ENCODE measurements at places on chromosomes 11 and 22.
A peak's percentile ranks its signal among the peaks of the same experiment; 100 is the strongest.

GRCh38 chr11:60858731-60859464 is 3.1 kb upstream of the PTGDR2 start:
- no peak for ATAC-seq

DNA sequence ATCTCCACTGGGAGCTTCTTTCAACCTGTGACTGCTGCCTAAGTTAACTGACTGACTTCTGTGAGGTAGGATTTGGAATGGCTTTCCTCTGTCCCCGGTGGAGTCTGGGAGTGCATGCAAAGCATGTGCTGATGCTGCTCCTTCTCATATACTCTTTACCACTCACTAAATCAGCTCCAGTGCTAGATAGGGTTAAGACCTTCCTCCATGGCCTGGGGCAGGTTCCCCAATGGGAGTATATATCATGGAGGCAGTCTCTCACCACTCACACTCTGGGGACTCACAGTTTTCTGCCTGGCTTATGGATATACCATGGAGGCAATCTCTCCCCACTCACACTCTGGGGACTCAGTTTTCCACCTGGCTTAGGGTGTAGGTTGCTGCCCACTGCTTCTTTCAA is 10.1 kb upstream of the FANCF start:
- ATAC-seq, result peak; percentile 41

- no peak for ATAC-seq
These were observed 1.2 kb upstream of the MPPED2 start for GRCh38 chr11:30587269-30587812.

DNA sequence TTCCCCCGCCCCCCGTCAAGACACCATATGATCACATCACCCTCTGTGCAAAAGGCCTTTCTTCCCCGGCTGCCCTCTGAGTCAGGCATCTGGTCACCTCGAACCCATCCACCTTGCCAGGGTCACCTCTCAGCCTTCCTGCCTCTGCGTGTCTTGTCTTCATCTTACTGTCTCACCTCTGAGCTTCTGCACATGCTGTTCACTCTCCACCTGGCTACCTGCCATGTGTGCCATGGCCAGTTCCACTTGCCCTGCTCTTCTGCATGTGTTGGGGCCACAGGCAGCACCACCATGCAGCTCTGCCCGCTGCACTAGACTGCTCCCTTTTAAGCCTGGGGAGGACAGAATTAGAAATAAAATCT is 9.8 kb downstream of the ZNF74 start:
- ATAC-seq, result no peak

DNA sequence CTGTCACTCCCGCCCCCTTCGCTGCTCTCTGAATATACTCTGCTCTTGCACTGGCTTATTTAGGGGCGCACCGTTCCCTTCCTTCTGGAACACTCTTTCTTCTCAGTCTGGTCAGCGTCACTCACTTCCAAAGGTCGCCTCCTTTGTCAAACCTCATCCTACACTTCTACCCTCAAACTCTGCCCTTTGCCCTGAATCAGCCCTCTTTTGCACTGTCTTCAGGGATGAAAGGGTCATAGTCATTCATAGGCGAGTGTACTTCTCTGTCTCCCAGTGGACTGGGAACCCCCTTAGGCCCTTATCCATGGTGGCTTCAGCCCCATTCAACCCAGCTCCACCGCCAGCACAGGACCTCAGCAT is 15.4 kb downstream of the MOGAT2 start:
- ATAC-seq, result no peak

DNA sequence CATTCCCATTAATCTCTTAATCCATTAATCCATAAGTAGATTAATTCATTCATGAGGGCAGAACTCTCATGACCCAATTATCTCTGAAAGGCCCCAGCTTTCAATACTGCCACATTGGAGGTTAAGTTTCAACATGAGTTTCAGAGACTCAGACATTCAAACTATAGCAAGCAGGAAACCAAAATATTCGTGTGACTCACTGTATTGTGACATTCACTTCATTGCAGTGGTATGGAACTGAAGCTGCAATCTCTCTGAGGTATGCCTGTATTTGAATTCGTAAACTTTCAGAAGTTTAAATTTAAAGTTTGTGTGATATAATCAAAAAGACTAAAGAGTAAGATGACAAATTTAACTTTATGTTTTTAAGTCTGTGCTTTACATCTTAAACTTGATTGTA is 2.9 kb upstream of the OR52J3 start:
- peak; percentile 51 for ATAC-seq

- ATAC-seq, result peak; percentile 81
These were observed 72.8 kb downstream of the TP53I11 start for GRCh38 chr11:44877571-44878497.

- no peak for ATAC-seq
These were observed 5.1 kb upstream of the PPP6R3 start for GRCh38 chr11:68455485-68455884.

DNA sequence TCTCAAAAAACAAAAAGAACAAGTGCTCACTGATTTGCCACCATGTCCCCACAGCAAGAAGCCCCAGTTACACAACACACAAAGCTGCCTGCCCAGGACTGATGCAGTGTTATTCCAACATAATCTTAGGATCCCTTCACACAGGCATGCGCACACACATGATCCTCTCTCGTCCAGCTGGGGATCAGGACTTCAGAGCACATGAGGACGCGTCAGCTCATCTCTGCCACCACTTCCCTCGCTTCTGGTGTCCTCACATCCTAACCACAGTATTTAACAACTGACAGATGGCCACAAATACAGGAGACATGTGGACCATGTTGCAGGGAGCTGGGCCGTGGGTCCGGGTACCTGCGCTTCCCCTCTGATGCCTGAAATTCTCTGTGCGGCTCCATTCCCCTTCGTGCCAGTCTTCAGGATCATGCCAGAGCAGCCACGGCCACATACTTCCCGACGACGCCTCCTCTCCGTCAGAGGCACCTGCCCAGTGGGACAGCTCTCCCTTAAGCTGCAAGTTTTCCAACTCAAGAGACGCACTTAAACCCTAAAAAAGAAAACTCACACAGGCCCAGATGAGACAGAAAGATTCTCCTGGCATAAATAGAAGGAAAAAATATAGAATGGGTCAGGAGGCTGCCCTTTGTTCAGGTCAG is 68.3 kb downstream of the PACSIN2 start:
- no peak for ATAC-seq

DNA sequence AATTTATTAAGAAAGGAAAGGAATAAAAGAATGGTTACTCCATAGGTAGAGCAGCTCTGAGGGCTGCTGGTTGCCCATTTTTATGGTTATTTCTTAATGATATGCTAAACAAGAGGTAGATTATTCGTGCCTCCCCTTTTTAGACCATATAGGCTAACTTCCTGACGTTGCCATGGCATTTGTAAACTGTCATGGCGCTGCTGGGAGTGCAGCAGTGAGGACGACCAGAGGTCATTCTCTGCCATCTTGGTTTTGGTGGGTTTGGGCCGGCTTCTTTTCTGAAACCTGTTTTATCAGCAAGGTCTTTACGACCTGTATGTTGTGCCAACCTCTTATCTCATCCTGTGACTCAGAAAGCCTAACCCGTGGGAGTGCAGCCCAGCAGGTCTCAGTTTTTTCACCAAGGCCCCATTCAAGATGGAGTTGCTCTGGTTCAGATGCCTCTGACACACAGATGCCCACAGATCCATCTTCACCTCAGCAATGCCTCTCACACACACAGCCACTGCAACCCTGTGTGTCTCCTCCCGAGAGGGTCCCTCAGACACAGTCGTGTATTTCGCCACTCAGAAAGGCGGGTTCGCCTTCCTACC is 16.4 kb upstream of the JAM3 start:
- ATAC-seq, result no peak

DNA sequence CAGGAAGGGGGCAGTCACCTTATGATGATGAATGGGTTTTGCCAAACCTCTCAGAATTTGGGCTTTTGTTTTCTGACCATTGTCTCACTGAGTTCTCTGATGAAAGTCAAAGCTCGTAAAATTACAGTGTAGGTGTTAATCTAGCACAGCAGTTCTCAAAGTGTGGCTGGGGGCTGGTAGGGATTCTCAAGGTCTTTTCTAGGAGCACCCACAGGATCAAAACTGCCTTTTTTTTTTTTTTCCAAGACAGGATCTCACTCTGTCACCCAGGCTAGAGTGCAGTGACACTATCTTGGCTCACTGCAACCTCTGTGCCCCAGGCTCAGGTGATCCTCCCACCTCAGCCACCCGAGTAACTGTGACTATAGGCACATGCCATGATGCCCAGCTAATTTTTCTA is 66.1 kb downstream of the C22orf31 start:
- ATAC-seq, result no peak

- no peak for ATAC-seq
These were observed 2.8 kb downstream of the THRSP start for GRCh38 chr11:78066471-78066870.

DNA sequence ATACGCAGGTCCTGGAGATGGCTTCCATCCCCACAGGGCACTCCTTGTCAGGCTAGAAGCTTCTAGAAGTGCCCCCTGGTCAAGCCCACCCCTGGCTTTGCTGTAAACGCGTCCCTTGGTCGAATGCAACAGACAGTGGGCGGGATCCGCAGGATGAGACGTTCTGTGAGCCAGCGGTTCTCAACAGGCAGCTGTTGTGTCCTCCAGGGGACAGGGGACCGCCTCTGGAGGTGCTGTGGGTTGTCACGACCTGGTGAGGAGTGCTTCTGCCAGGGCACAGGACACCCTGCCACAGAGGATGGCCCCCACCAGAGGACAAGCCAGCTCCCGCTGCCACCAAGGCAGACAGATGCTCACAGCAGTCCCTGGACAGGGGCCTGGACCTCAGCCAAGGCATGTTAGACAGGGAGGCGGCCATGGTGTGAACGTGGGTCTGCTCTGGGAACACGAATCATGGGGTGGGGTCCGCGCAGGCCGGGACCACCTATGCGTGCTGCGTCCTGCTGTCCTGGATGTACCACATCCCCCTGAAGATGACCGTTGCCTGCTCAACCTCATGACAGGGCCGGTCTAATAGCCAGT is 11.7 kb downstream of the CRELD2 start:
- ATAC-seq, result peak; percentile 3

- ATAC-seq, result peak; percentile 47
These were observed 195.2 kb upstream of the RAG2 start for GRCh38 chr11:36792996-36793914.

GRCh38 chr22:44736581-44737405 is 15.6 kb upstream of the ARHGAP8 start:
- no peak for ATAC-seq

DNA sequence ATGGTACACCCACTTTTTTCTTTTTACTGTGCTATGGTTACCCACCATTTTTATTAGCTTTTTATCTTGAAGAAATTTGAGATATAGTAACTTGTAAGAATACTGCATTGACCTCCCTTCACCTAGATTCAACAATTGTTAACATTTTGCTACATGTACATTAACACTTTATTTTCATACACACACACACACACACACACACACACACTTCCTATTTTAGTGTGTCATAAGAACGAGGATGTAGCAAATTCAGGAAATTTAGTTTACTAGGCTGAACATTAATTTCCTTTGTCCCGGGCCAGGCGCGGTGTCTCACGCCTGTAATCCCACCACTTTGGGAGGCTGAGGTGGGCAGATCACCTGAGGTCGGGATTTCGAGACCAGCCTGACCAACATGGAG is 1.1 kb upstream of the ATP6V1E1 start:
- no peak for ATAC-seq

DNA sequence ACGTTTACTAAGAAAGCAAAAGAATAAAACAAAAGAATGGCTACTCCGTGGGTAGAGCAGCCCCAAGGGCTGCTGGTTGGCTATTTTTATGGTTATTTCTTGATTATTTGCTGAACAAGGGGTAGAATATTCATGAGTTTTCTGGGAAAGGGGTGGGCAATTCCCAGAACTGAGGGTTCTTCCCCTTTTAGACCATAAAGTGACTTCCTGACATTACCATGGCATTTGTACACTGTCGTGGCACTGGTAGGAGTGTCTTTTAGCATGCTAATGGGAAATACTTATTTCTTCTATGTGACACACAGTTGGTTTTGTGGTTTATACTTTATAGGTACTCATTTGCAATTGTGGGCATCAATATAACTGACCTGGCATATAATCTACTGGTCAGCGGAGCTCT is 56.3 kb downstream of the SLN start:
- ATAC-seq, result peak; percentile 54

DNA sequence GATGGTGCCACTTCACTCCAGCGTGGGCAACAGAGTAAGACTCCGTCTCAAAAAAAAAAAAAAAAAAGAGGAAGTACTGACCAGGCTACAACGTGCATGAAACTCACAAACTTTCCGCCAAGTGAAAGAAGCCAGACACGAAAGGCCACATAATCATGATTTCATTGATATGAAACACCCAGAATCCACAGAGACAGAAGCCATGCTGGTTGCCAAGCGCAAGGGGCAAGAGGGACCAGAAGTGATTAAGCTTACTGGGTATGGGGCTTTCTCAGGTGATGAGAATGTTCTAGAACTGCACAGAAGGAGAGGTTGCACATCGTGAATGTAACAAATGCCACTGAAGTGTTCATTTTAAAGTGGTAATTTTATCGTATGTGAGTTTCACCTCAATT is 60.9 kb downstream of the CELSR1 start:
- ATAC-seq, result no peak

DNA sequence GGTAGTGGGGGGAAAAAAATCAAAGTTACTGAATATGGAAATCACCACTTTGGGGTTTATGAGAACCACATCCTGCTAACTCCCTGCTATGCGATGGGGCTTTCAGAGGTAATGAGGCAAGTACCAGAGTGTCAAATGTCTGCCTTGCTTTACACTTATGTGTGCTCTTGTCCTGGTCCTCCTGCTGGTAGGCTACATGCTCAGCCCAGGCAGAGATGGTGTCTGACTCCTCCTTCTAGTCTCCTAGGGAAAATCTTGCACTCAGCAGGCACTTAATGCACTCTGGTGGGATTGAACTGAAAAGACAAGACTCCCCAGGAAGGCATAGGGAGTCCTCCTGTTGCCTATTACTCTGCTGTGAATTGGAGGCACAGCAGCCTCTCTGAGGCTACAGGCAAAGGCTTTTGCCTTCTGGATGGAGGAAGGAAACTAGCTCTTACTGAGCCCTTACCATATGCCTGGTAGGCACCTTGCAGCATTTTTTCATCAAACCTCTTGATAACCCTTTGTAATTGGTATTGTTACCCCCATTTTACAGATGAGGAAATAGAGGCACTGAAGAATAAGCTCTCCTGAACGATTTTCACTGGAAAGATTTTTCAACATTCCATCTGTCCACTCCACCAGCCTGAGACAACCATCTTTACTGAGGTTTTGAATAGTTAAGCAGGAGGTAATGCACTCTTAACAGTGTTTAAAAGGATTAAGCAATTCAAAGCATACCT is 132.1 kb upstream of the PAX6 start:
- ATAC-seq, result no peak

GRCh38 chr22:30575859-30576258 is 1.4 kb upstream of the GAL3ST1 start:
- no peak for ATAC-seq

- ATAC-seq, result no peak
These were observed 415.2 kb downstream of the TENM4 start for GRCh38 chr11:79025622-79026021.

DNA sequence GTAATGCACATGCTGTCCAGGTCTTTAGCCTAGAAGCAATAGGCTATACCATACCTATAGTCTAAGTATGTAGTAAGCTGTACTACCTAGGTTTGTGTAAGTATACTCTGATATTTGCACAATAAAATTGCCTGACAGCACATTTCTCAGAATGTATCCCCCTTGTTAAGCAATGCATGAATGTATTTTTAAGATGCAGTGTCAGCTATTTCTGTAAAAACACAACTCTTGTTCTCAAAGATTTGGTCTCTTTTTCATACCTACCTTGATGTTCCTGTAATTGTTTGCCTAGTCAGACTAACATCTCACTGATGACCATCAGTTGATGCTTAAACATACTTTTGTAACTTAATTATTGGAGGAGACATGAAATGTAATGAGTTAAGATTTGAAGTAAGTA is 619.9 kb downstream of the CNTN5 start:
- ATAC-seq, result no peak
